ENCODE measurements at places on chromosomes 11 and 22.

GRCh38 chr11:118283037-118283636 lies 19.0 kb upstream of the MPZL2 start:
- no peak for DNase-seq

GRCh38 chr11:3939651-3940190 lies 84.3 kb downstream of the STIM1 start:
- peak; percentile 63 for DNase-seq

GRCh38 chr11:134559602-134559962 lies 147.5 kb upstream of the B3GAT1 start:
- no peak for DNase-seq

DNA sequence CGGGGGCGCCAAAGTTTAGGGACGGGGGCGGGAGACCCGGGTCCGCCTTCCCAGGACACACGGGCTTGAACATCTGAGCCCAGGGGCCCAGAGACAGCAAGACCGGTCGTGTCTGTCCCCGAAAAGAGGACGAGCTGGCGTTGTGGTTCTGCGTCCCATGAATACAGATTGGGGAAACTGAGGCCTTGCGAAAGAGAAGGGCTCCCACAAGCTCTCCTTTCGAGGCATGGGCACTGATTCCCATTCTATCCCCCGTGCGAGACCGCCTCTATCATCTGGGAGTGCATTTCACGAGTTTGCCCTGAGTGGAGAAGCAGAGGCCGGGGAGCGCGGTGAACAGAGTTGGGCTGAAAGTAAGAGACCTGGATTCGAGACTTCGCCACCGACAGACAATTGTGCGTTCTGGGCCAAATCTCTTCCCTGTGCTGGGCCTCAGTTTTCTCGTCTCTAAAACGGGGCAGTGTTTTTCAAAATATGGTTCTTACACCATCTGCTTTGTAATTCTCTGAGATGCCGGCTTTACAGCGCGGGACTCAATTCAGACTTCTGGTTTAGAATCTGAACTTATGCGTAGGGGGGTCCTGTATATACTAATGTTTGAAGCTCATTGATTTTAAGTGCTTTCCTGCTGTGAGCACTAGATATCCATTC lies 471 bp downstream of the RNF185 start:
- no peak for DNase-seq

DNA sequence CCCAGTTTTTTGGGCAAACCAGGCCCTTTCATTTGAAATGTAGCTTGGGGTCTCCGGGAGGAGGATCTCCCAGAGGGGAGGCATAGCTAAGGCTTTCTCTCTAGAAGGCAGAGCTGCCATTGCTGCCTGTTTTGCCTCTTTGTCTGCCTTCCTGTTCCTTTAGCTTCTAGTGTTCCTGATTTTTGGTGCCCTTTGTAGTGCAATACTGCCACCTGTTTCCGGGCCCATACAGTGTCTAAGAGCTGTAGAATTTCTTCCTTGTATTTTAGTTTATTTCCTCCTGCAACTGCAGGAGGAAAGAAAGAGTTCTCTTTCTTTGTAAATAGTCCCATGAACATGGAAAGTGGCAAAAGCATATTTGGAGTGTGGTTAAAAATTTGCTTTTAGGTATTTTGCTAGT lies 19.3 kb upstream of the GLYATL1 start:
- no peak for DNase-seq

DNA sequence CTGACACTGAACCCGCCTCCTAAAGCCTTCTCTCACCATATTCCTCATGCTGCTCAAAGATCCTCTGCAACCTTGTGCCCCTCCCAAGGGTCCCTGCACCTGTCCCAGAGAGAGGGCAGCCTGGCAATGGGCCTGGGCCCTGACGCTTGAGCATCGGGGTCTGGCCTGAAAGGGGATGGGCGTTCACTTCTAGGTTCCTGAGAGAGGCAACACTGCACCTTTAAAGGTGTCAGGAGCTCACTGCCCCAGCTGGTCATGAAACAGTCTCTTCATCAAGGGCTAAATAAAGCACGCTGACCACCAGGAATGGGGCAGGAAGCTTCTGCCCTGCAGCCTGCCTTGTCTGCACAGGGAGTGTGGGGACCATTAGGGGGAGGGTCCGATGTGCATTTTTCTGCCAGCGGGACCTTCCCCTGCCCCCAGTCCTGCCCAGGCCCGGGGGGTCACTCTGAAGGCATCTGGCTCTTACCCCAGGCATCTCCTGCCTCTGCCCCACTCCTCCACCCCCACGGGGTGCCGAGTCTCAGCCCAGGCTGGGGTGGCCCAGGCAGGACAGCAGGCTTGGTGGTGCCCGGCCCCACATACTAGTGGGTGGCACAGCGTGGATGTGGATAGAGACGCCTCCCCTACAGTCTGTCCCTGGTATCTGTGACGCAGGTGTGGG lies 3.5 kb downstream of the C11orf21 start:
- DNase-seq: no peak

DNA sequence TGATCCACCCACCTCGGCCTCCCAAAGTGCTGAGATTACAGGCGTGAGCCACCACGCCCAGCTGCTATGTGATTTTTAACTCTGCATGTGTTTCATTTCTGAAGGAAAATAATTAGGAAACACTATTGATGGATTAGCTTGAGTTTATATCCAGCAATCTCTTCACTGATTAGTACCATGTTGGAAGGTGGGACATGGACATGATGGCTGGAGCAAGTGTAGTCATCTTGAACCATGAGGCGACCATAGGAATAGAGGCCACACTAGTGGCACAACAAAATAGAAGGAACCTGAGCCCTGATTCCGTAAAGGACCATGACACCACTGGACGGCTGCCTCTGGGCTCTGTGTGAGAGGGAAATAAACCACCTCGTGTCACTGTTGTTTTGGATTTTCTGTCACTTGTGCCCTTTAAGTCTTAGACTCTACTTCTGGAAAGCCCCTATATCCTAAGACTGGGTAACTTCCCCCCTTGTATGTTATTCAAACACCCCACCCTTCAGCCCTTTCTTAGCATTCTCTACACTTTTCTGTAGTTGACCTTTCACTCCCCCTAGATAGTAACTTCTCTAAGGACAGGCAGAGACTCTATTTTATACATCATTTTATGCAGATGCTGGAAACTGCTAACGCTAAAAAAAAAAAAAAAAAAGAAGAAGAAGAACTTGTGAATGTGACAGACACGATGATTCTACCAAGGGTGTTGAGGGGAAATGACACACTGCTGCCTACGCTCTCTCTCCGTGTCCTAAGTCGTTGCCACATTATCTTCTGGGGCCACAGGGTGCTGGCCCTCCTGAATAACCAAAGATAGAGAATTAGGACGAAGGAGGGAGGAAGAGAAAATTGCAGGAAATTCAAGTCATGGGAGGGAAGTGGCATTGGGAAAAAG lies 2.7 kb upstream of the VPS37C start:
- no peak for DNase-seq

DNA sequence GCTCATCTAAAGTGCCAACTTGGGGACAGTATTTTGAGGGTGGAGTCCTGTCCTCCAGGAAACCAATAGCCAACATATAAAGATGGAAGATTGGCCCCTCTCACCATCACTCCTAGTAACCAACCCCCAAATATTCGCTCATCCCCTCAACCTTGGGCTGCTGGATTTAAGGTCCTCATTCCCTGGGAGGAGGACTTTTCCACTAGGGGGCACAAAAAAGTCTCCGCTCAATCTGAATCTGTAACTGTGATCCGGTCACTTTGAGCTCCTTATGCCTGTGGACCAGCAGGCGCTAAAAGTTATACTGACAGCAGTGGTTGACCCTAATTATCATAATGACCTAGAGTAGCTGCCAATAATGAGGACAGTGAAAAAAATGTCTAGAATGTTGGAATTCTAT lies 20.5 kb upstream of the CLPB start:
- DNase-seq: no peak

DNA sequence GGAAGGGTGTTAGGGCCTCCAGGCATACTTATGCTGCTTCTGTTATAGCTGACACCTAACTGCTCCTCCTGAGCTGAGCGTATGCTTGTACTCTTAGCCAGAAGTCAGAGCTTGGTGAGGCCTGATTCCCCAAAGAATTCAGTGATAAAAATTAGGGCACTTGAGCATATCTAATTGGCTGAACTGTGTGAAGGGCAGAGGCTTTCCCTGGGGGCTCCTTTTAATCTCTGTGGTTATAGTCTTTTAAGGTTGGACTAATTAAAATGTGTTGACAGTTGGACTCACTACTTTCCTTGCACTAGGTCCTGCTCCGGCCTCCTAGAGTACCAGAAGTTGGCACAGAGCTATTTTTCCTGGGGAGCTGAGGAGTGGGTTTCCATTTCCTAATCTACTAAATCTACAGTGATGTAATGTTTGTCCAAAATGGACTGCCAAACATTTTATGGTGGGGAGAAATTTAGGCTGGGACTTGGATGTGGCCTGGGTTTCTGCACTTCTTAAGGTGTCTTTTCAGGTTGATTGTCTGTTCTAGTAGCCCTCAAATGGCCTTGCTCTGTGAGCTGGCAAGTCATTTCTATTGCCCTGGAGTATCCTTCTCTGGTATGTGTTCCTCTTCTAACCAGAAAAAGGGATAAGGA lies 18.4 kb downstream of the STIM1 start:
- DNase-seq: no peak

DNA sequence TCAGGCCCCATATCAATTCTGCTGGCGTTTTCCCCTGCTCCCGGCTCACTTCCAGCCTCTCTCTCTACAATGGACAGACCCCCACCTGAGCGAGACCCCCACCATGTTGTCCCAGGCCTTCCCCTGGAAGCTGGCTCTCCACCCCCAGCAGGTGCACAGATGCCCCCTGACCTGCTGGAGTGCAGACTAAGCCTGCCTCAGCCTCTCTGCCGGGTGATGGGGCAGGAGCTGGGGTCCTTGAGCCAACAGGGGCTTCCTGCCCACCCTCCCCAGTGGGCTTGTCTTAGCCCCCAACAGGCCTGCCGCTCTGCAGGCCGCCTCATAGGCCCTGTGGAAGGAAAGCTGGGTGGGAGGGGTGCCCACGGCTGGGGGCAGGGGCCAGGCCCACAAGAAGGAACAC lies 10.0 kb downstream of the ELFN2 start:
- DNase-seq: no peak

DNA sequence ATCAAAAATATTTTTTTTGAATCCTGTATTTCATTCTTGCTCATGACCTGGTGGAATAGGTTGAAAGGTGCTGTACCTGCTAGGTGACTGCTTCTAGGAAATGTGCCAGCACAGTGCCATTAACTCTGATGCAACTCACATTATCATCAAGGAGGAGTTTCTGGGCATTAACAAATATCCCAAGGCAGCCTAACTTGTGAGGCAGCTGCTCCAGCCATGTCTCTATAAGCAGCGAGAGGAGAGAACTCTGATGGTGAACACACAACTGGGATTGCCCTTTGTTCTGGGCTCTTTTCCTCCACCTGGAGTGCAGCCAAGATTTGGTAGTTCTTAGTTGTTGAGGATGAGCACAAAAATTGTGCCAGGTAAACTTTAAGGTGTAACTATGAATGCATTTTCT lies 25.6 kb downstream of the HEPHL1 start:
- no peak for DNase-seq

All from fibroblast of skin of back (primary cell).